ENCODE measurements at places on chromosomes 3 and 15.

DNA sequence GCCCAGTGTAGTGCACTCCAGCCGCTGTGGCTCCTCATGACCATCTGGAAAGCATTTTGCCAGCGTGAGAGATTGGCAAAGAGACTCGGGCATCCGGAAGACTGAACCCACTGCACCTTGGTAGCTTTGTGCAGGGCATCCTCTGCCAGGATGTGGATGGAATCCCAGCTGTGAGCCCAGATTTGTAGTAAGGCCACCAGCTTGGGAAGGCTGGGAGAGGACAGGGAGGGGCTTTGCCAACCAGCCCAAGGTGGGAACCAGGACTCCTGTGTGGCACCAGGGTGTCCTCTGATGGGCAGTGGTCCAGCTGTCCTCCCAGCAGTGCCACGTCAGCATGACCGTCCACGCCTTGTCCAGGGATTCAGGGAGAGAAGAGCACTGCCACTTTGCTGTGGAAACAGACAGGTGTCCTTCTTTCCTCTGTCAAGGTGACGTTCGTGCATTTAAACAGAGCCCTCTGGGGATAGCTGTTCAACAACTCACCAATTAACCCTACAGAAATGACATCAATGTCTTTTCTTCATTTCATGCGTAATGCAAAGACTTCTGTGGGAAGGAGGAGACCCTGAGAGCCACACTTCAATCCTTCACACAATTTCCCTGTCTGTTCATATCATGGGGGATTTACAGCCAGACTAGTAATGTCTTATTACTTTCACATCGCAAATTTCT, 19.1 kb downstream of the KLF15 start:
- DNase-seq, result no peak

DNA sequence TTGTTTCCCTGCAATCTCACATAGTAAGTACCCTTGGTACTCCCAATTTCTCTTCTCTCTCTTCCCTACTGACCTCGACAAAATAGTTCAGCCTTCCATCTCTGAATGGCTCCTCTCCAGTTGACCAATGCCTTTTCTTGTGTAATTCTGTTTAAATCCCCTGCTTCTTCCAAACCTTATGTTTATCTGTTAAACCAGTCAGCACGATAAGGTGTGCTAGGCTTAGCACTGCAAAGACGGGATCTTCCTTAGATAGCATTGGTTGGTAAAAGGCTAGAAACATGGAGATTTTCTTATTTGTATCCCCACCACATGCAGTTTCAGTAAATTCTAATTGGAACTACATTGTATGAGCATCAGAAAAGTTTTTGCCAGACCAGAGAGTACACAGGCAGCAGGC, 25.8 kb upstream of the KCNMB3 start:
- DNase-seq, result no peak

GRCh38 chr15:63389902-63390670, 8.4 kb upstream of the CA12 start:
- DNase-seq, result no peak

GRCh38 chr3:131796558-131797198, 238.1 kb downstream of the CPNE4 start:
- DNase-seq, result no peak

DNA sequence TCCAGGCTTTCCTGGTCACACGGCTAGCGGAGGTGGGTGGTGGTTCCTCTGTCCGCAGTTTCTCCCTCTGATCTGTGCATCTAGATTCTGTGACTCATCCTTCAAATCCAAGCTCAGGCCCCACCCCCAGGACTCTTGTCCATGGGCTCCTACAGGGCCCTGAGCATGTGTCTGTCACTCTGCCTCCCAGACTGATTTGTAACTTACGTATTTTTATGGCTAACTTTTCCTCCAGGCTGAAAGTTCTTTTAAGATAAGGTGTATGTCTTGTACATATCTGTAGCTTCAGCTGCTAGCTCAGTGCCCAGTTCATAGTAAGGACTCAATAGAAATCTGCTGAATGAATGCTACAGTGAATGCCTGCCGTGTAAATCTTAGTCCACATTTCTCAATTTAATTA, 8.0 kb downstream of the ESYT3 start:
- no peak for DNase-seq

GRCh38 chr3:190229632-190230424, 92.4 kb downstream of the CLDN1 start:
- DNase-seq, result no peak

DNA sequence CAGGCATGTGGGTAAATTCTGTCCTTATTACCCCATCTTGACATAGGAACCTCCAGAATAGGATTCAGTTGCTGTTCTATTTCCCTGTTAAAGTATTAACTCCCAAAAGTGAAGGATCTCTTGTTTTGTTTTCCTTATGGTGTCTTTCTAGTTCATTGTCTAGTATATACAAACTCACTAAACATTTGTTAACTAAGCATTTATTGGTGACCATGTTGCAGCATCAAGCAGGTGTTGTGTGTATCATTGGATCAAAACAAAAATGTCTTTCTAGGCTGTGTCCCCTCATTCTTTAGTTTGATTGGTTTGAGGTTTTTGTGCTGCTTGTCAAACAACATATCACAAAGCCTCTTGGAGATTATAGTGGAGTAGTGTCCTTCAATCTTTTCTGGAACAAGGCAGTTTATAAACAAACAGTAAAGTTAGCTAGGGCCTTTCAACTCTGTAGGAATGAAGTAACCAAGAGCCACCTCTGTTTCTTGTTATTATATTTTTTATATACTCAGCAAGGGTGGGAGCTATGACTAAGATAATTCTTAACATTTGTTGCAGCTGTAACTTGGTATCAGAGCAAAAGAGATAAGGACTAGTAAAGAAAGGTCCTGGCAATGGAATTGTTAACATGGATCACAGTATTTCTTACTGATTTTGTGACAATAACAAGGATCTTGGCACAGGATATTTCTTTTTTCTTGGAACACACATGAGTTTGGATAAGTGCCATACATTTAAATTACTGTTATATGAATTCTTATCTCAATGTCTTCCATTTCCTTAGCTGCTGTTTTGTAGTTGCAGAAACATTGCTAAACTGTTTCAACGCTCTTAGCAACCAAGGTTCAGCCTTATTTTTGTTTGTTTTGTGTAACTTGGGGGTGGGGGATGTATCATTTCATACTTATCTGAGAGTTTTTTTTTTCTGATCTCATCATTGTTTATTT, 49.3 kb downstream of the TMOD3 start:
- no peak for DNase-seq

DNA sequence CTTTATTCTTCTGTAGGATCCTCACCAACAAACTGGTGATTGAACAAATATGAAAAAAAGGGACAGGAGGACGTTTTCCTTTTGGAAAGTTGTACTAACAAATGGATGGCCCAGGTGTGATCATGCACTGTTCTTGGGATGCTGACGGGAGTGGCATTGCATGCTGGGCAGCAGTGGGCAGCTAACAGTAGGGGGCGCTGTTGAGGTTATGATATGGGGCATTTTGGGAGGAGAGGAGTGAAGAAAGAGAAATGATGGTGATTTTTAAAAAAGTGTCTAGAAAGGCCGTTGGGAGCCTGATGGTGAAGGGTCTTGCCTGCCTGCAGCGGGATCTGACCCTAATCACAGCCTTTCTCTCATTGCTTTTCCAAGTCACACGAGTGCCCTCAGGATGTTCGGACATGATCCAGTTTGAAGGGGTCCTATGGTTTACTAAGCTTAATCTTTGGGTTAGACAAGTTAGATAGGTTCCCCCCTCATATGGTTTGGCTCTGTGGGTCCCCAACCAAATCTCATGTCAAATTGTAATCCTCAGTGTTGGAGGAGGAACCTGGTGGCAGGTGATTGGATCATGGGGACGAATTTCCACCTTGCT, 46.2 kb upstream of the PRTG start:
- no peak for DNase-seq

DNA sequence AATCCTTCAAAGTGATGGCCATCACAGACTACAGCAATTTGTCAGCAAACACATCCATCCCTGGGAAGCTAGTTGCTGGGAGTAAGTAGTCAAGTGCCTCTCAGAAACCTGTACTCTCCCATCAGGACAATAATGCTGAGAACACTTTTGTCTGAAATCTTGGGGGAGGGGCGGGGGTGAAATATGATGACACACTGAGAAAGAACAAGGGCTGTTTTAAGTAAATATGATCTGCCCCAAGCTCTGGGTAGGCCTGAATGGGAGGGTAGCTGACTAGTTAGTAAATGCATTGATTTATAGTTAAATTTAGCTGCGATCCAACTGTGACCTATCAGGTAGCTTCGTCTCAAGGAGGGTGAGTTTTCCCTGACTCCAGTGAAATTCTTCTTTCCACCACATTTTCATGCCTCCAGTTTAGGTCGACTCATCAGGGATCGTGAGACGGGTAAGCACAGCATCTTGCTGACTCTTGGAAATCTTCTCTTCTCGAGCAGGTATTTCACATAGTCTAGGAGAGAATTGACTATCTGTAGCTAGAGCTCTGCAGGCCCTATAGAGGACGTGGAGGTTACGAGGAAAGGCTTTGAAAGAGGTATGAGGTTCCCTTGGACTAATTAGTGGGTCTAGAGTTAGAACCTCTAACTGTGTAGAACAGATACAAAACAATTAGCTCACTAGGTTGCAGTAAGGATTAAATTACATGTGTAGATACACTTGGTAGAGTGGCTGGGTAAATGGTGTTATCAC, 213.4 kb upstream of the SLC2A2 start:
- DNase-seq, result no peak

DNA sequence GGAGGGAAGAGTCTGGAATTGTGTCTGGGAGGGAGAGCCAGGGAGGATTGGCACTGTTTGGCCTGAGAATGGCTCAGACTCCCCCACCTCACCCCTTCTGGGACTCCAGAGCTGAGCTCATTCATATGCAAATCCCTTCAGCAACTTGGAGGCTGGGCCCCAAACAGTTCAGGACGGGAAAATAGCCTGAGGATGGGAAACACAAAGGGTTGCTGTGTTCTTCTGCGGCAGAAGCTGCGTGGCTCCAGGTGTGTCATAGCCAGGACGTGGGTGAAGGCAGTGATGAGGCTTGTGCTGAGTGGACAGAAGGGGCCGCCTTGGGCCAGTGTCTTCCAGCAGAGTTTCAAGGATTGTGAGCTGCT, 16.6 kb downstream of the MASP1 start:
- no peak for DNase-seq

DNA sequence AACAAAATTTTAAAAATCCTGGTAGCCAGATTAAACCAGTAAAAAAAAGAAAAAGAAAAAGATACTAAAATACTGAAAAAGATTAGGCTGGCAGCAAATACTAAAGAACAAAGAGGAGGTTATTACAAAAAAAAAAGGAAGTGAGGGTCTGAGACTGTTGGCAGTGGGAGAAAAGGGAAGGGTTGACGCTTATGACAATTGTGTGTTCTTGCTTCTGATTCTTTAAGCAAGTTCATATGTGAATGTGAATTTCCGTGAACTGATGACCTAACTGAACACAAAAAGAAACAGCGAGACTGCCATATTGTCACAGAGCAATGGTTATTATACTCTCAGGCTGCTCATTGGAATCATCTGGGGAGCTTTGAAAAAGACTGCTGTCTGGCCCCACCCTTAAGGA, 56.5 kb downstream of the ATP13A4 start:
- DNase-seq, result no peak

DNA sequence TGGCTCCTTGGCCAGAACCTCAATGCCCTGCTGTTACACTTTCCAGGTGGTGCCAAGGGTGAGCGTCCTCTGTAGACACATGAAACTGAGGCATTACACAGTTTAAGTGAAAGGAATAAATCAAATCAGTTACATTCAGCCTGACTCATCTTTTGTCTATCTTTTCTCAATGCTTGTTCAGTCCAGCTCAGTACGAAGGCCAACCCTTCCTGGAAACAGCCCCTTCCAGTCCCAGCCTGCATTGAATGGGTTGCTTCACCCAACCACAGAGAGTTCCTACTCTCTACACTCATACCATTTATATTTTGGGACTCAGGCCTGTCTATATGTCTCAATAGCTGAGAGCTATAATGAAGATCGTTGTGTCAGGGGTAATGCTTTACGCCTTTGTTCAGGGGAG, 363.6 kb downstream of the RORA start:
- DNase-seq, result peak; percentile 20

DNA sequence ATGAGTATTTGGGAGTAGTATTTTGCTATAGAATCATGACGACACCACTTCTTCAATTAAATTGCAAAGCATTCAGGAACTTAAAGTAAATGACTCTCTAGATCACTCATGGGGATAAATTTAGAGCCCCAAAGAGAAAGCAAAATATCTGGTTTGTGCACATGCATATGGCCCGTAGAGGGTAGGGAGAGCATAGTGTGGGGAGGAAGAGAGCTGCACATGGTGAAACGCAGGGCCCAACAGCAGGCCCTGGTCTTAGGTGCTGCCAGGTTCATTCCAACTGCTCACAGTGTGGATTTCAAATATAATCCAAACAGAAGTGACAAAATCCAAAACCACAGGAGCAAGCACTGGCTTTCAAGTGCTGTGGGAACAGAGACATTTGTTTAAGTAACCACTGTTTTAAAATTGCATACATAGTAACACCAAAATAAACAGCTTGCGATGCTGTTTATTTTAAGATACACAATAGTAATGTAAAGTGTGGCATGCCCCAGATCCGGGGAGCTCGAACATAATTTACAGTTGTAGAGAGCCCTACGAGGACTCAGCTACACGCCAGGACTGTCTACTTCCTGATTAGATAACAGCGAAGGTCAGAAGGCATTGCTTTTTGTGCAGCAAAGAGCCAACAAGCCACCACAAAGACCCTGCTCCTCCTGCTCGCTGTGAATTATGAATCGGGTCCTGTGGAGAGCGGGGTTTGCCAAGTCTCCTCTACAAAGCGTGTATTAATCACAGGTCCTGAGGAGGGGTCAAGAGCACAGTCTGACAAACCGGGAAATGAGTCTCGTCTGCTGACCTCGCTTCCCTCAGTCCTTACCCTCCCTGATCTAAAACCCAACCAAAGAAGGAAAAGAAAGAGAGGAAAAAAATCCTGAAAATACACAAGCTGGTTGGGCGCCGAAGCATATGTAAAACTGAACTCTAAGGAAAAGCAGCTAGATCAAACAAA, 80.6 kb downstream of the MEIS2 start:
- DNase-seq, result no peak

- DNase-seq, result no peak
Measured at GRCh38 chr3:128993461-128994172, at the start of gene CFAP92. Gene CFAP92 (minus strand): TSS chr3:128994076. CDS start chr3:128993304, 772 bp downstream.

DNA sequence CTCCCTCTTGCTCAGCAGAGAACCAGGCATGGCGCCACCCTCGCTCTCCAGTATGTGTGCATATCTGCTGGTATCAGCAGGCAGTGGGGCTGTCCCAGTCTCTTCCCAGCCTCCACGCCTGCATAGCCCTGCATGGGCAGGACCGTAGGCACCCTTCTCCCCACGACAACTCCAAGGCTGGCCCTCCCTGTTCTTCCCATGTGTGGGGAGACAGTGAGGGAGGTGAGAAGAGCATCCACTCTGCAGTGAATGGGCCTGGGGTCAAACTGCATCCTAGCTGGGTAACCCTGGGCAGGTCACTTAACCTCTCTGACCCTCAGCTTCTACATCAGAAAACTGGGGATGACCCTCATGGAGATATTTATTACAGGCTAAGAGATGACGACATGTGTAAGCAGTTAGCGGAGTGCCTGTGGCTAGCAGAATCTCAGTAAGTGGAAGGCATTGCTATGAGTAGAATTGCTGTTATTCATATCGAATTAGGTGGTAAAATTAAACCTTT, 13.3 kb upstream of the SSUH2 start:
- no peak for DNase-seq

- no peak for DNase-seq
Measured at GRCh38 chr3:124777762-124778470, 47.7 kb downstream of the UMPS start.

All from HS-5 (cell line).